RWPE1 (cell line): ENCODE measurements at places on chromosomes 5 and 9.

DNA sequence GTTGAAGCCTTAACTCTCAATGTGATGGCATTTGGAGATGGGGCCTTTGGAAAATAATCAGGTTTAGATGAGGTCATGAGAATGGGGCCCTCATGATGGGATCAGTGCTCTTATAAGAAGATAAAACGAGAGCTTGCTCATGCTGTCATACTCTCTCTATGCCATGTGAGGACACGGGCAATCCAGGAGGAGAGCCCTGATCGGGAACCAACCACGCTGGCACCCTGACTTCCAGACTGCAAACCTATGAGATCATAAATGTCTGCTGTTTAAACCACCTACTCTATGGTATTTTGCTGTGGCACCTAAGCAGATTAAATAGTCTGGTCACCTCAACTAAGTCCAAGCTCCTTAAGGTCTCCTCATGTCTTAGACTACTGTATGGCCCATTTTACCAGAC lies 10.0 kb downstream of the HMGCS1 start:
- DNase-seq, result no peak

GRCh38 chr9:97046228-97046627 lies 7.3 kb upstream of the CTSV start:
- peak; percentile 98 for DNase-seq

DNA sequence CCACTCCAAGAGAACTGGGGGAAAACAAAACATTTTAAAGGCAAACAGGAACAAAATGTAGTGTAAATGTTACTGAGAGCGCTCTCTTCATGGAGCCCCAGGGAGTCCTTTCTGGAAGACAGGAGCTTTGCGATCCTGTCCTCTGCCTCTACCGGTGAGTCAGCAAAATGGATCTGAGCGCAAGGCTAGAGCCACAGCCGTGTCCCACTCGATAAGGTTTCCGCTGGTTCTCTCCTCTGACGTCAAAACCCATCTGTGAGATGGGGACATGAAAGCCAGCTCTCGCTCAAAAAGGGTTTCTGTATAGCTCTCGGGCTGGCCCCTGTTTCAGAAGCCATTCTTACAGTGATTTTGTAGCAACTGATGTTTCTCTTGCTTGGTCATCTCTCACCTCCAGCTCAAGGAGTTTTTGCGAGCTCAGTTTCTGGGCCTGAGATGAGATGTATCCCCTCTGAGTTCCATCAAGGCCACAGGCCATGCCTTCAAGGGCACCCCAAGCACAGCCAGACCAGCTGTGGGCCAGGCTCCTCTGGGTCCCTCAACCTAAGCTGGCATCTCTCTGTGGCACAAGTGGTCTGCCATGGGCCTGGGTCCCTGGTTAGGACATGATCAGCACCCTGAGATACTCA lies 101.6 kb downstream of the FSTL4 start:
- no peak for DNase-seq

DNA sequence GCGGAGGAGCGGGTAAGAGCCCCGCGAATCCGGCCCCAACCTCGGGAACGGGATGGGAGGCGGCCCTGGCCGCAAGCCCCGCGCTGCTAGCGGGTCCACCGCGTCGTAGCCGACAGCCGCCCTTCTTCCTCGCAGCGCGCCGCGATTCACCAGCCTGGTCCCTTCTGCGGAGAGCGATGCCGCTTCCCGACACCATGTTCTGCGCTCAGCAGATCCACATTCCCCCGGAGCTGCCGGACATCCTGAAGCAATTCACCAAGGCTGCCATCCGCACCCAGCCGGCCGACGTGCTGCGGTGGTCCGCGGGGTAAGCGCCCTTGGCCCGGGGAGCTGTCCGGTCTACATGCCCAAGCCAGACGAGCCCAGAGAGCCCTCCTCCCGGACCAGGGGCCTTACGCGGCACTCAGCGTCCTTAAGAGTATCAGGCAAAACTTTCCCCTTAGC lies 335 bp downstream of the ROPN1L start:
- no peak for DNase-seq

GRCh38 chr9:96078897-96079490 lies 203.5 kb downstream of the ERCC6L2 start:
- DNase-seq, result no peak

DNA sequence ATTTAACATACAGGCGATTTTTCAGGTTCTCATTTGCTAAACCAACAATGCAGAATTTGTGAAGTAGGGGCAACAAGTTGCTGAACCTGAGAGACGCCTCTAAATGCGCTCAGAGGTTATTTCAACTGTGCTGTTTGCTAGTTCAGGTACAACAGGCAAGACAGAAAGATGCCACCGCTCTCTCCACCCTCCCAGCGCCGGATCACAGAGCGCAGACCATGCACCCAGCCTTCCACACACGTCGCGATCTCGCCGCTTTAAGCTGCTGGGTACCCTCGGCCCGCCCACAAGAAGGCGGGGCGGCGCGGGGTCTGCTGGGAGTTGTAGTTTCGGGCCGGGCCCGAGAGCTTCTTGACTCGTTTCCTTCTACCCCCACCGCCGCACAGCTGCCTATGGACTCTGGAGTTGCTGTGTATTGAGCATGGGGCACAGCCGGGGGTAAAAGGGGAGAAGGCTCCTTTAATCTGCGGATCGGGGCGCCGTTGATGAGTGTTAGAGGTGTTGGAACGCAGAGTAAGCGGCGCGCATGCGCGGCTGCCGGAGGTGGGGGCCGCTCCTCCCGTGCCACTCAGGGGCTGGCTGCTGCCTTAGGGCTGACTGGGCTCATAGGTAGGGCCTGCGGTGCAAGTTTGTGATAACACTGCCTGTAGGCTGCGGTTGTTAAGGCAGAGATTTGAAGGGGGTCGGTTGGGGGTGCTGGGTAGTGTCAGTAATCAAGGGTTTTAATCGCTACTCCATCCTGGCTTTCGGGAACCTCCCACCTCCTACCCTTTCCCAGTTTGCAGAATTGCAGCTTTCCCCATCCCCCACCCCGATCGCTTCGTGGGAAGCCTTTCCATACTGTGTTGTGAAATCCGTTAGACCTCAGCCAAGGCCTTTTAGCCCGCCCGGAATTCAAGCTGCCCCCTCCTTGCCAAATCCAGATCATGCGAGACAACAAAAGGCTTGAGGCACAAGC lies 40.3 kb upstream of the ABCA1 start:
- DNase-seq, result peak; percentile 94

GRCh38 chr9:3001311-3001710 lies 157.4 kb upstream of the PUM3 start:
- DNase-seq, result no peak

GRCh38 chr5:109838157-109838556 lies 148.4 kb downstream of the MAN2A1 start:
- DNase-seq, result no peak

GRCh38 chr5:10289353-10289752 lies 18.3 kb downstream of the CMBL start:
- DNase-seq, result no peak

GRCh38 chr5:131647048-131647769 lies 12.2 kb upstream of the RAPGEF6 start:
- DNase-seq, result no peak

DNA sequence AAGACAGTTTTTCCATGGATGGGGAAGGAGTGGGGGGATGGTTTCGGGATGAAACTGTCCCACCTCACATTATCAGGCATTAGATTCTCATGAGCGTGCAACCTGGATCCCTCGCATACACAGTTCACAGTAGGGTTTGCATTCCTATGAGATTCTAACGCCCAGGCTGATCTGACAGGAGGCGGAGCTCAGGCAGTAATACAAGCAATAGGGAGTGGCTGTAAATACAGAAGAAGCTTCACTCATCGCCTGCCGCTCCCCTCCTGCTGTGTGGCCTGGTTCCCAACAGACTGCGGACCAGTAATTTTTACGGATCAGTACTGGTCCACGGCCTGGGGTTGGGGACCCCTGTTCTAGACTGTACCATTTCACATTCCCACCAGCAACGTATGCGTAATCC lies 68.3 kb upstream of the OTULINL start:
- no peak for DNase-seq

DNA sequence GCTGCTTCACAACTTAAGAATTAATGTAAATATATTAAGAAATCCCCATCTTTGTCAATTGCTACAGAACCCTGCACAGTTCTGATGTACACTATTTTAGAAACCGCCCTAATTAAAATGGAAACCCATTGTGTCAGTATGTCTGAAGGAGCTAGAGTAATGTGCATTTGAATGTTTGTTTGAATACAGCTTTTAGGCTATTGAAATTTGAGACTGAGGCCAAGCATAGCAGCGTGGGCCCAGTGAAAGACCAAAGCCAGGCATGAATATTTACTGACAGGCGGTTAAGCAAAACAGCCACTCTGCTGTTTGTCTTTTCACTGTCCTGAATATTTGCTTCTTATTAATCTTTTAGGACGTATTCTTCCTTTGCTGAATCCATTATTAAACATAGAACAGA lies 252.3 kb downstream of the IZUMO3 start:
- no peak for DNase-seq

DNA sequence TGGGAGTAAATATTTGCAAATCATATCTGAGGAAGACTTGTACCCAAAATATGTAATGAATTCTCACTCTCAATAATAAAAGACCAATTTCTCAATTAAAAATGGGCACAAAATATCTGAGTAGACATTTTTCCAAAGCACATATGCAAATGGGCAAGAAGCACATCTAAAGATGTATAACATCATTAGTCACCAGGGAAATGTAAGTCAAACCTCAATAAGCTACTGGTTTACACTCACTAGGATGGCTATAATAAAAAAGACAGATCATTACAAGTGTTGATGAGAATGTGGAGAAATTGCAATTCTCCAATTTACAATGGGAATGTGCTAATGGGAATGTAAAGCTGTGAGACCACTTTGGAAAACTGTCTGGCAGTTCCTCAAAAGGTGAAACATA lies 13.9 kb downstream of the PCSK5 start:
- no peak for DNase-seq

DNA sequence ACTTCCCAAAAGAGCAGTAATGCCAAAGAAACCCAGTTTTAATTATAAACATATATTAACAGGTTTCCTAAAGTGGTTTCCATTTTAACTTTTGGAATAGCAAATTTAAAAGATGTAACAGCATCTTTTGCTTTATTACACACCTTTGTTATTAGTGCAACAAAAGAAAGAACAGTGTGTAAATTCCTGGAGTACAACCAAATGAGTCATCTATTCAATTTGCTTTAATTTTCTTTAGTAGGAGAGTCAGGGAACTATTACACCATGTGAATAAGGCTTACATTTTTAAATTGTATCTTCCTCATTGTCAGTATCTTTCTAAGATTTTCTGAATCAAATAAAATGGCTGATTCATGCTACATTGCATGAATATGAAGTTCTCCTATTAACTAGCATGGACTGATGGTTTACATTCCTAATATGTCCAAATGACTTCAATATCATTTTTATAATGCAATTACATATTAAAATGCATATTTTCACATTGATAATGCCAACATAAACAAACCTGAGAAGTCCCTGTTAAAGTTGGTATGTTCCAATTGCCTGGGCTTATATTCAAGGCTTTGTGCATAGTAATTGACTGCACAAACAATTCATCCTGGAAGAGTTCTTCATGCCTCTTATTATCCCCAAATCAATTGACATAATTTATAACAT lies 22.5 kb downstream of the EDIL3 start:
- DNase-seq, result no peak

DNA sequence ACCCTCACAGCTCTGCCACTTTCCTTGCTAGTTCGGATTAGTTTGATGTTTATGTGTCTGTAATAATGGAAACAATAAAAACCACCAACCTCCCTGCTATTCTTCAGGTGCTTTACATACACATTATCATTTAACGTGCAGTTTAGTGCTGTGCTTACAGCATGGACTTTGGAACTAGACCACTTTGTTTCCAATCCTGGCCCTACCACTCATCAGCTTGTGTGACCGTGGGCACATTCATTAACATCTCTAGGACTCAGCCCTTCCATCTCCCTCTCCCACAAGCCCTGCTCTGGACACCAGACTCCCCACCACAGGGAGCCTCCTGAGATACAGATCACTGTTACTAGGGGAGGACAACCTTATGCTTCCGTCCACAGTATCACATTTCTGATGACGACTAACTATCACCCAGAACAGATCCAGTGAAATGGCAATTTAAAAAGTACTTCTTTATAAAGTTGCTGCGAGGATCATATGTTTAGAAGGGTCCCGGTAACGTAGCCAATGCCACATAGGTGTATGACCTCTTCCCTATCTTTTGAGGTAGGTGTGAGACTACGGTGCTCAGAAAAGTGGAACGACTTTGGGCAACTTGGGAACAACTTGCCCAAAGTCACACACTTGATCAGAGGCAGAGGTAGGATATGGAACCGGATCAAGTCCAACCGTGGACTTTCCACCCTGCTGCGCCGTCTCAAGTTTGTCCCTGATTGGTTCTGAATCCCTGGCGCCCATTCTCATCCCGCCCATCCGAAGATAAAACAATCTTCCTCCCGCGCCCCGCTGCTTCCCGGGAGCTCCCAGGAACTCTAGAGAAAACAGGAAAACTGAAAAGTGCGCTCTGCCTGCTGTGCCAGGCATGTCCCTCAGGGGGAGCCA lies 132.4 kb upstream of the NIPBL start:
- DNase-seq, result peak; percentile 88

DNA sequence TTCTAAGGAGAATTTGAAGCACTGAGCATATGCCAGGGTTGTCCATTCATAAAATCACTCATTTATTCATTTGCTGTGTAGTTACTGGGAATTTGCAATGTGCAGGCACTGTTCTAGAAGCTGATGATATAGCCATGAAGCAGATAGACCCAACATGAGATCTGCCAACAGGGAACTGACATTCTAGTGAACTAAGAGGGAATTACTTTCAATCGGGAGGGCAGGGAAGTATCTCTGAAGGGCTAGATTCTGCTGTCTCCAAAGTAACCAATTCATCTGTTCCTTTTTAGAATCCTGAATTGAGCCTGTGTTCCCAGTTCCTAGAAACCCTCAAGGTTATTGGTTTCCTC lies 11.4 kb upstream of the ARHGAP26 start:
- DNase-seq, result no peak

DNA sequence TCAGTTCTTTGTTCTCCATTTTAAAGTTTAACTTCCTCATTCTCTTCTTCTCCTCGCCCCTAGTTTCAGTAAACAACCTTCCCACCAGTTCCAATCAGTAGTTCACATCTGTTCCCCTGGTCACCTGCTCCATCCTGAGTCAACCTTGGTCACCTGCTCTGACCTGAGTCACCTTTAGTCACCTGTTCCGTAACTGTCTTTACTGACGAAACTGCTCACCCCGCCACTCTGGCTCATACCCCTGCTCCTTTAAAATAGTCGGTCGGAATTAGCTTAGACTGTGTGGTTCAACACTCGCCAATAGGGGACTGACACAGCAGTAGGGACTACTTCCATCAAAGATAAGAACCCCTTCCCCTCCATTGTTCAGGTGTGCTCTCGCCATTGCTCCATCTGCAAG lies 76.3 kb upstream of the GPBP1 start:
- DNase-seq, result no peak

- DNase-seq, result peak; percentile 98
Observed at GRCh38 chr5:125408448-125409233, 662.2 kb upstream of the ZNF608 start.
